NCI-H748 treated with DMSO at 0.1 percent for 48 hours (cell line): ENCODE measurements at places on chromosomes 16 and 17.
A peak's percentile ranks its signal among the peaks of the same experiment; 100 is the strongest.

DNA sequence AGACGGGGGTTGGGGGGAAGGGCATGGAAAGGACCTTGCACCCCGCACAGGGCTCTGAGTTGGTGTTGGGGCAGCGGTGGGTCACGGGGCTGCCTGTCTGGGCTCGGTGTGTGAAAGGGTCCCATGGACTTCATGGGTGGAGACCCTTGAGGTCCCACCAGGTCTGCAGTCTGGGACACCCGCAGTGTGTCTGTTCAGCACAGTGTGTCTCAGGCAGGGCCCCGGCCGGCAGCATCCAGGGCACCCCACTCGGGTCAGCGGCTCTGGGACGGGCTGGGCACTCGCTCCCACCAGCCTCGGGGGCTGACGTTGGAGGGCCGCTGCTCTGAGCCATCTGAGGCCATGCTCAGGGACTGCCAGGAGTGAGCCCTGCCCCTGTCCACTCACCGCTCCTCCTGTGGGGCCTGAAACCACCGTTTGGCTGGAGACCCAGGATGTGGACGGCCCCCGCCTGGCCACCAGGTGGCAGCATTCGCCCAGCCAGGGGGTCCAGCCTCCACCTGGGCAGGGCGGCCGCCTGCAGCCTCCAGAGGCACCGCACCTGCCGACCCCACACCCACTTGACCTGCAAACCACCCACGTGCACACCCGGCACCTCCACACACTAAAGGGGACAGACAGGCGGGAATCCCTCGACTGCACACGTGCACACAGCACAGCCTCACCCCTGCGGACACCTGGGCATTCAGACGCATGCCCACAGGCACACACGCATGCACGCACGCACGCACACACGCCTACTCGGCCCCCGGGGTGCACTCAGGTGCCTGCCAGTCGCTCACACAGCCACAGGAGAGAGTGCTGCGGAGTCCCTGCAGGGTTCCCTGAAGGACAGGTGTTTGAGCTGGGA, 10.1 kb upstream of the ZFPM1 start:
- peak; percentile 11 for DNase-seq

GRCh38 chr17:41672153-41672552, 16.5 kb upstream of the EIF1 start:
- no peak for DNase-seq

GRCh38 chr16:72073560-72074230, 10.7 kb downstream of the HPR start:
- DNase-seq = no peak

DNA sequence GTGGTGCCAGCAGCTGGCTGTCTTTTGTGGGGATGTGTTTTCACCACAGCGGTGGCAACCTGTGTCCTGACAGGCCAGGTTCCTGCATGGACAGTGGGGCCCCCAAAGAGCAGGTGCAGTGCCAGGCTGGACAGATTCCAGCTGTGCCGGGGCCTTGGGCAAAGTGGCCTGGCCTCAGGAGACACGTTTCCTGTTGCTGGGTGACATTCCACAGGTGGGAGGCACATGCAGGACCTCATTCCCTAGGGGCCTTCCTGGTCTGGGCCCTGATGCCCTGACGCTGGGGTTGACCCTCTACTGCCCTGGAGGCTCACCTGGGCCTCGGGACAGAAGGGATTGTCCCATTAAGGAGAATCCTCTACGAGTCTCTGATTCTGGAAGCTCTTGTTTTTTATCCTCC, 182.4 kb downstream of the RAB11FIP4 start:
- DNase-seq = no peak

GRCh38 chr16:89104930-89105571, 11.4 kb downstream of the ACSF3 start:
- DNase-seq = no peak
